ENCODE measurements at places on chromosomes 2 and 18.

GRCh38 chr2:45218931-45219339 lies 209.7 kb upstream of the SIX2 start:
- DNase-seq = no peak

GRCh38 chr2:20618468-20618885 lies 32.4 kb downstream of the HS1BP3 start:
- DNase-seq = no peak

DNA sequence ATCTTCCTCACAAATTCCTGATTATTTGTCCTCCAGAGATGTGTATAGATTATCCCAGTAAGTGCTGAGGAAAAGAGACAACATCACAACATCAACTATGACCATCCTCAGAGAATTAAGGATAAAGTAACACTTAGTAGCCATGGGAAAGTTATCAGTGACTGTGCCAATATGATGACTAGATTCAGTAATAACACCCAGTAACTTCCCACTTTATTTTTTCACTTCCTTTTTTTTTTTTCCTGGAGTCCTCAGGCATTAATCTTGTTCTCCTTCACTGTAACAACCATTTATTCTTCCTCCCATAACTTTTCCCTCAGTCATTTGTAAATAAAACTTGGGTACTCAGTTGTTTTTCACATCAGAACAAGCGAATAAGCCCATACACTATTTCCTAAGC lies 16.7 kb upstream of the PID1 start:
- DNase-seq = no peak

DNA sequence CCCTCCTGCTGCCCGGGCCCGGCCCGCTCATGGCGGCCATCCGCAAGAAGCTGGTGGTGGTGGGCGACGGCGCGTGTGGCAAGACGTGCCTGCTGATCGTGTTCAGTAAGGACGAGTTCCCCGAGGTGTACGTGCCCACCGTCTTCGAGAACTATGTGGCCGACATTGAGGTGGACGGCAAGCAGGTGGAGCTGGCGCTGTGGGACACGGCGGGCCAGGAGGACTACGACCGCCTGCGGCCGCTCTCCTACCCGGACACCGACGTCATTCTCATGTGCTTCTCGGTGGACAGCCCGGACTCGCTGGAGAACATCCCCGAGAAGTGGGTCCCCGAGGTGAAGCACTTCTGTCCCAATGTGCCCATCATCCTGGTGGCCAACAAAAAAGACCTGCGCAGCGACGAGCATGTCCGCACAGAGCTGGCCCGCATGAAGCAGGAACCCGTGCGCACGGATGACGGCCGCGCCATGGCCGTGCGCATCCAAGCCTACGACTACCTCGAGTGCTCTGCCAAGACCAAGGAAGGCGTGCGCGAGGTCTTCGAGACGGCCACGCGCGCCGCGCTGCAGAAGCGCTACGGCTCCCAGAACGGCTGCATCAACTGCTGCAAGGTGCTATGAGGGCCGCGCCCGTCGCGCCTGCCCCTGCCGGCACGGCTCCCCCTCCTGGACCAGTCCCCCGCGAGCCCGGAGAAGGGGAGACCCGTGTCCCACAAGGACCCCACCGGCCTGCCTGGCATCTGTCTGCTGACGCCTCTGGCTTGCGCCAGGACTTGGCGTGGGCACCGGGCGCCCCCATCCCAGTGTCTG lies 767 bp downstream of the RHOB start:
- peak; percentile 37 for DNase-seq

GRCh38 chr2:170462433-170463205 lies 252.5 kb upstream of the SP5 start:
- no peak for DNase-seq

GRCh38 chr2:71581026-71581425 lies 127.7 kb downstream of the DYSF start:
- no peak for DNase-seq

GRCh38 chr2:239113615-239114014 lies 265.7 kb downstream of the TWIST2 start:
- DNase-seq = no peak

- no peak for DNase-seq
Observed at GRCh38 chr2:158647436-158648231, 147.5 kb upstream of the DAPL1 start.

GRCh38 chr18:23207994-23208393 lies 72.7 kb downstream of the CABLES1 start:
- DNase-seq = no peak

GRCh38 chr2:20758997-20759396 lies 63.9 kb downstream of the LDAH start:
- no peak for DNase-seq

DNA sequence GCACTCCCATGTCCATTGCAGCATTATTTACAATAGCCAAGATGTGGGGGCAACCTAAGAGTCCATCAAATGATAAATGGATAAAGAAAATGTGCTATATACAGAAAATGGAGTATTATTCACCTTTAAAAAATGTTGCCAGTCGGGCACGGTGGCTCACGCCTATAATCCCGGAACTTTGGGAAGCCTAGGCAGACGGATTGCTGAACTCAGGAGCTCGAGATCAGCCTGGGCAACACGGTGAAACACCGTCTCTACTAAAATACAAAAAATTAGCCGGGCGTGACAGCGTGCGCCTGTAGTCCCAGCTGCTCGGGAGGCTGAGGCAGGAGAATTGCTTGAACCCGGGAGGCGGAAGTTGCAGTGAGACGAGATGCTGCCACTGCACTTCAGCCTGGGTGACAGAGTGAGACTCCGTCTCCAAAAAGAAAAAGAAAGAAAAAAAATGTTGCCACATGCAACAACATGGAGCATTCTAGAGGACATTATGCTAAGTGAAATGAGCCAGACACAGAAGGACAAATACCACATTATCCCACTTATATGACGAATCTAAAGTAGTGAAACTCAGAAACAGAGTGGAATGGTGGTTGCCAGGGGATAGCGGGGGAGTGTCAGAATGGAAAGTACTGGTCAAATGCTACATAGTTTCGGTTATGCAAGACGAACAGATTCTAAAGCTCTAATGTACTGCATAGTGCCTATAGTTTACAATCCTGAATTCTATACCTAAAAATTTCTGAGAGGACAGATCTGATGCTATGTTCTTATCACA lies 1385.6 kb upstream of the TMEFF2 start:
- no peak for DNase-seq

GRCh38 chr2:207260947-207261346 lies 95.2 kb upstream of the KLF7 start:
- no peak for DNase-seq

DNA sequence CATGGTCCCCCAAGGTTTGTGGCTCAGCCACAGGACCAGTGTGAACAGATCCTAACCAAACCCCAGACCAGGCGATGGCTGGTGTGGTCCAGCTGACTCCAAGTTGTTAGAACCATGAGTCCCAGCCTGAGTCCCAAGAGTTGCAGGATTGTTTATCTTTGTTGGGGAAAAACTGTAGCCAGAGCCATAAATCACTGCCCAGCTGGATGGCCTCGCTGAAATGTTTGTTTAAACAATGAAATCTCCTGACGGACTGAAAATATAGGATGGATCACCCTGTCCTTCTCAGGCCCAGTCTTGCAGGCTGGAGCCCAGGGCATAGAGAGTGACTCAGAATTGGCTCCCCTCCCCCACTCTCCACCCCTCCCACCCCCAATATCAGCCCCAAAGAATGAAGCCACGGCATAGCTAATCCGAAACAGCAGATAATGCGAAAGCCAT lies 36.4 kb downstream of the PKDCC start:
- no peak for DNase-seq
